CD4-positive, alpha-beta memory T cell (primary cell): ENCODE measurements at places on chromosomes 16 and 17.

- DNase-seq = no peak
These were observed 177.0 kb downstream of the IRF8 start for GRCh38 chr16:86075839-86076440.

GRCh38 chr17:45357364-45357997 is 40.7 kb upstream of the MAP3K14 start:
- no peak for DNase-seq

GRCh38 chr17:73132085-73132492 is 32.7 kb upstream of the SSTR2 start:
- no peak for DNase-seq

DNA sequence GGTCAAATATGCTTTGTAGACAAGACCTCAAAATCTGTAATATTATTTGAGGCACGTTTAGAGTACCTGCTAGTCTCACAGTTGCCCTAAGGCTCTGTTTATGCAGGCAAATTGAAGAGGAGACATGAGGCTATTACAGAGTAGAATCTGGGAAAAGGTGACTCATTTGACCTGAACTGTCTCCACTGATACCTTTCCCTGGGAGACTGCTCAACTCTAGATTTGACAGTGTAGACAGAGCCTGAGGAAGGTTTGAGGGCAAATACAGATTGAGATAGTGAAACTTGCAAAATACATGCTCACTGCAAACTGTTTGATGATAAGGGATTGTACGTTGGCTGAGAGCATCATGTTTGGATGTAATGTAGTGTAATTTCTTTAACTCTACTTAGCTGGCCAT is 1266.6 kb upstream of the CDH8 start:
- no peak for DNase-seq

- no peak for DNase-seq
These were observed 349.5 kb downstream of the NPIPA8 start for GRCh38 chr16:17986991-17987390.

DNA sequence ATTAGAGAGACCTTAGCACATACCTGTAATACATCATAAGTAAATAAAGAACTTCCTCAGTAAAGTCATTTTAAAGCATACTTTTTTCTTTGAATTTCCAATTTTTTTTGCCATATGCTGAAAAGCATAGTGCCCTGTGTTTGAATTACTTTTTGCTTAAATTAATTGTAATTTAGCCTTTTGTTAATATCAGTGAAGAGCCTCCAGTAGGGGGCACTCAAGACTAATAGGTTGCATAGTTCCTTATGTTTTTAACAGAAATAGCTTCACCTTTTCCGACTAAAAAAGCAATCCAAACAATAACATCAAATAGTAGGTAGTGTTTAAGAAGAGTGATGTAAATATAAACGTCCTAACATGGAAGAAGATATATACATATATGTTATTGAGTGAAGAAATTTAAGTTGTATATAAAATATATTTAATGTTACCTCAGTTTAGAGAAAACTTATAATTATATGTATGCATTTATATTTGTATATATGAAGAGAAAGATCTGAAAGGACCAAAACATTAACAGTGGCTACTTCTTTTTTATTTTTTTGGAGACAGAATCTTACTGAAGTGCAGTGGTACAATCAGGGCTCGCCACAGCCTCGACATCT is 18.6 kb downstream of the RAD51C start:
- peak; percentile 38 for DNase-seq

DNA sequence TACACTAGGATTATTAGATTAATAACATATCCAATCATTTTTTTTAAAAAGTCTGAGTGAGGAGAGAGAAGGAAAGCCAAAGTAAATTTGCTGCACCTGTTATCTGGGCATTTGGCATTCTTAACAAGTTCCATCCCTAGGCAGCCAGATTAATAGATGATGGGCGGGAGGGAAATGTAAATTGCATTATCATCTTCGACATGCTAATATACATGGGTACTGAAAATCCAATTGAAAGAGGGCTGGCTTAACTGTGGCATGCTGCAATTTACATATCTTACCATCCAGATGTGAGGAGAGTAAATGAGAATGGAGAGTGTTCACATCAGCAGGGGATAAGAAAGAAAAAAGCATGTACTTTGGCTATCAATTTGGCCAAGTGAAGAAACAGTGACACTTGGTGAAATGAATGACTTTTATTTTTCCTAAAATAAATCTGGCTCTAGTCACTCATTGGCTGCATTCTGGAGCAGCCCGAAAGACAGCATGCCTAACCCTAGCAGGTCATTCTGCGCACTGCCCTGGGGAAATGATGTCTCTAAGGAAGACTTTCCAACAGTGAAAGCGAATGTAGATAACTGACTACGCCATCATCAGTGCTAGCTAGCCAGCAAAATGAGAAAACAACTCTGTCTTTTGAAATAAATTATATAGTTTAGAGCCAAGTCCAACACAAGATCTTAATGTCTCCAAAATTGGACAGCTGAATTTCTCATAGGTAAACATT is 57.9 kb downstream of the HYDIN start:
- DNase-seq = no peak

GRCh38 chr16:14354561-14355351 is 275.3 kb downstream of the PARN start:
- DNase-seq = peak; percentile 7
